RCC 7860 (cell line): ENCODE measurements at places on chromosomes 16 and 17.

DNA sequence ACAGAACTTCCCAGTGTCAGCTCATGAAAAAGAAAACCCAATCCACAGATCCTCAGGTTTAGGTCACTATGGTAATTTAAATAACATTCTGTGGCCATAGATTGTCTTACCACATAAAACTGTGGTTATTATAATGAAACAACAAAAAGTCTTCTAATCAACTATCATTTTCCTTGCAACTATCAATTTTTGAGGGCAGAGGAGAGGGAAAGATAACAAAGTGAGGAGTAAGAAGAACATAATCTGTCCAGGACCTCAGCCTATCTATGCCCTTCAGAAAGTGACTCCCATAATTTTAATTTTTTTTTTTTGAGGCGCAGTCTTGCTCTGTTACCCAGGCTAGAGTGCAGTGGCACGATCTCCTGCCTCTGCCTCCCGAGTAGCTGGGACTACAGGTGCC, 4.0 kb upstream of the GGNBP2 start:
- no peak for DNase-seq

GRCh38 chr16:68700120-68700519, 37.0 kb upstream of the CDH1 start:
- DNase-seq = no peak

GRCh38 chr17:3695723-3696411, at the start of gene P2RX5:
Gene P2RX5, minus strand, starts transcription at chr17:3696155. Its CDS starts 150 bp downstream, at chr17:3696005.
- DNase-seq = no peak

GRCh38 chr17:79444198-79444597, 166.7 kb downstream of the RBFOX3 start:
- no peak for DNase-seq

DNA sequence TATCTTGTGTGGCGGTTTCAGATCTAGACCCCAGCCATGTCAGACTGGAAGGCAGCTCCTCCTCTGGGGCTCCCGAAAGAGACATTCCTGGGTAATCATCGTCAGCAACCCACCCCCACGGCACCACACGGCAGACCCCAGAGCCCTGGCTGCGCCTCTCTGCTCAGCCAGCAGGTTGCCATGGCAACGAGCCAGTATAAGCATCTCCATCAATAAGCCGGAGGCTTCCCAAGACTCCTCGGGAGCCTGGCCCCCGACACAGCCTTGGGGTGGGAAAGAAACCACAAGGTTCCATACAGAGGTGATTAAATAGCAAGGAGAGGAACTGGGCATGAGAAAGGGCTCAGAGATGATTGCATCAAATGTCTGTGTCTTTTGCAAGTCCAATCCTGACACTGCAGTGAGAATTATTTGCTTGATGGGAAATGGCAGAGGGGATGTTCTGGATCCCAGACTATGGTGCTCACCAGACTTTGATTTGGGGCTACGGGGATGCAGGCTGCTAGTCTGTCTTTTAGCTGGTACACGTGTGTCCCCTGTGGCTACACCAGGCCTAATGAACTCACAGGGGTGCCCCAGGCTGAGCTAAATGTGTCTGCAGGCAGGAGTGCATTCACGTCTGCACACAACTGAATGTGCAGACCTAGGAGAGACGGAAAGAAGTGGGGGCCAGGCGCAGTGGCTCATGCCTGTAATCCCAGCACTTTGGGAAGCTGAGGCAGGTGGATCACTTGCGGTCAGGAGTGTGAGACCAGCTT, 320.5 kb upstream of the TNRC6C start:
- DNase-seq = no peak

- no peak for DNase-seq
Observed at GRCh38 chr16:8892101-8892575, 10.0 kb downstream of the LITAFD start.

- no peak for DNase-seq
Observed at GRCh38 chr17:2452216-2452750, 51.4 kb upstream of the MNT start.

- no peak for DNase-seq
Observed at GRCh38 chr17:8052256-8053252, 13.7 kb downstream of the ALOX15B start.

DNA sequence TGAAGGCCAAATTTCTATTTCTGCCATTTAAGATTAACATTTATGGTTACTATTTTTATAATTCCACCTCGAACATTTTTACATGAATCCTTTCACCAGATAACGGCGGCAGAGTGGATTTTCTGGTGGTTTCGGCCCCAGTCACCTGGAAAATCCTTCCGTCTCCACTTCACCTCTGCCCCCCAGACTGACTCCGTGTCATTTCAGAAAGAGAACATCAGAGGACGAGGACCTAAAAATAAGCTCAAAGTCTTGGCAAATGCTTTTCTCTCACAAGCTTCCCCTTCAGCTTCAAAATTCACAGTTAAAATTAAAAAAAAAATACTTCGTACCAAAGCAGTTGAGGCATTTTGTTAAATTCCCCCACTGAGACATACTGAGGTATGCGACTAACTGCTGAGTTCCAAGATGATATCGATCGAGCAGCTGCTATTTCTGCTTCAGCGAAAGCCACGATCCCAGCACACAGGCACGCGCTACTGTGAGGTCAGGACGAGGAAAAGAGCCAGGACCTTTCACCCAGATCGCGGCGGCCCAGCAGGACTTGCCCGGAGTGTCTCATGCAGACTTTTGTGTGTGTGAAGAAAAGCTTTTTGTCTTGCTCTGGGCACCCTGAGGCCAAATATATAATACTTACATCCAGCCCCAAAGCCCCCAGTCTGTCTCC, 36.8 kb downstream of the ASPA start:
- no peak for DNase-seq

DNA sequence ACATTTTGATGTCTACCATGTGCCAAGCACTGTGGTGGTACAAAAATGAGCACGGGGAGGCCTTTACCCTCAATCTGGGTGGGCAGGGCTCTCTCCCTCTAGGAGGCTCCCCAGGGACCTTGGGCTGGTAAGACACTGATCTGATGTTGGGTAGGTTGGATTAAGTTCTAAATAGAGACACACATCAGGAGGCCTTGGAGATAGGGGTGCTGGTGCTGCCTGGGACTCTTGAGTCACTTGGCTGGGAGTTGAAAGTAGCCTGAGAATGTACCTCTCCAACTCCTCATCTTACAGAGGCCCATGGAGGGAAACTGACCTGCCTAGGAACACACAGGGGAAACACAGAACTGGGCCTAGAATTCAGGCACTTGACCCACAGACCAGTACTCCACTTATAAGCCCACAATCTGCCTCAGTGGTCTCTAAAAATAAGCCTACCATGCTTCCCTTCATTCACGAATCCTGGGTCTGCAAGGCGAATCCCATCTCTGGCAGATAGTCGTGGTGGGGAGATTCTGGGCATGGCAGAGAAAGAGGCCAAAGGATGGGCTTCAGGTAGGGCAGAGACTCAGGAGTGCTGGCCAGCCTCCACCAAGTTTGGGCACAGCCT, 1.8 kb upstream of the NEUROD2 start:
- DNase-seq = no peak

GRCh38 chr16:66326991-66327513, 39.4 kb upstream of the CDH5 start:
- no peak for DNase-seq

DNA sequence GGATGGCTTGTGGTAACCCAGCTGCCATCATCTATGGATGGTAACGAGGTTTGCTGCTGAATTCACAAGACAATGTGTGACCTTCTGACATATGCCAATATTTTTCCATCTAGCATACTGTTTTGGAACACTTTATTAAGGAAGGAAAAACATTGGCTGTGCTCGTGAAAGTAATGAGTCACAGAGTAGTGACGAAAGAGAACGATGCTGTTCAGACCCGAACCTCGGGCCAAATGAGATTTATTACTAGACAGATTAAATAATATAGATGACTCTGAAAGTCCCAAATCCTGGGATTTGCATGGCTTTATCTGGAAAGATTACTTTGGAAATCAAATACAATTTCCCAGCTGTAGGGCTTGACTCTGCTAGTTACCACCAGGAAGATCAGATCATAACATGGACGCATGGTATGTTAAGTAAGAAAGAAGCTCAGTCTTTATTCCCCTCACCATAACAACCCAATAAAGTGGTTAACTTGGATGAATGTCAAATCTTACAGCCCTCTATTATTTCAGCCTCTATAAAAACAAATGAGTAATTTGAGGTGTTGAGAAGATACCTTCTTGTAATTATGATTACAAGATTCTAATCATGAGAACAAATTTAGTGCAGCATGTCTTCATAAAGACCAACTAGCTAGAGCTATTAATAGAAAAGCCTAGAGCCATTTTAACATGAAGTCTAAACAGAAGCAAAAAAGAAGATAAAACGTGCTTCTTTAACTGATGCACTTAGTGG, 32.6 kb downstream of the ERN1 start:
- DNase-seq = no peak

DNA sequence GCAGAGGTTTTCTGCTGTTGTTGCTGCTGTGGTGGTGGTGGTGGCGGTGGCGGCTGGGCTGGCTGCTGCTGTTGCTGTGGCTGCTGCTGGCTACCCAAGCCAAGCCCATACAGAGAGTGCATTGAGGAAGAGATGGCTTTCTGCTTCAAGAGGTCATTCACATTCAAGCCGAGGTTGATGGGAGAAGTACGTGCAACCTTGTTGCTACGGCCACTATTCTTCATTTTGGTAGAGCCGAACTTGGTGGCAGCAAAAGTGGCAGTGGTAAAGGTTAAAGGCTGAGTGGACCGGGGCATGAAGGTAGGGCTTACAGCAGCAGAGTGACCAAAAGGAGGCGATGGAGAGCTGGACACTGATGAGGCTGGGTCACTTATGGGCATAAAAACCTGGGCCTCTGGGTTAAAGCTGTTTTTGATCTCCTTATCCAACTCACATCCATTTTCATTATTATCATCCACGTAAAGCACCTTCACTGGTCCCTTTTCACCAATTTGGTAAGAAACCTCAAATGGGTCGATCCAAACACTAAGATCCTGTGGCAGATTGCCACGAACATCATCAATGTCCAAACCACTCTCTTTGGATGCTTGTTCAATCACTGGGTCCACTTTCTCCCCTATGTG, 2.8 kb downstream of the TOB1 start:
- DNase-seq = no peak

DNA sequence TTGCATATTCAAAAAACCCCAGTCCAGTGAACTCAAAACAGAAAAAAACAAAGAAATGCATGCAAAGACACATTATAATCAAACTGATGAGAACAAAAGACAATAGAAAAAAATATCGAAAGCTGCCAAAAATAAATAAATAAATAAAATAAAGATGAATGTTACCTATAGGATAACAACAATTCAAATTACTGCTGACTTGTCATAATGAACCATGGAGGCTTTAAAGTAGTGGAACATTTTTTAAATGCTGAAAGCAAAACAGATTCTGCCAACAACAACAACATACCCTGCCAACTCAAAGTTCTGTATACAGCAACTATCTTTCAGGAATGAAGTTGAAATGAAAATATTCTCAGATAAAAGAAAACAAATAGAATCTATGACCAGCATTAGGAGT, 116.6 kb downstream of the CBLN1 start:
- DNase-seq = no peak

- DNase-seq = peak; percentile 36
Observed at GRCh38 chr16:50323335-50324011, 45.3 kb downstream of the BRD7 start.

DNA sequence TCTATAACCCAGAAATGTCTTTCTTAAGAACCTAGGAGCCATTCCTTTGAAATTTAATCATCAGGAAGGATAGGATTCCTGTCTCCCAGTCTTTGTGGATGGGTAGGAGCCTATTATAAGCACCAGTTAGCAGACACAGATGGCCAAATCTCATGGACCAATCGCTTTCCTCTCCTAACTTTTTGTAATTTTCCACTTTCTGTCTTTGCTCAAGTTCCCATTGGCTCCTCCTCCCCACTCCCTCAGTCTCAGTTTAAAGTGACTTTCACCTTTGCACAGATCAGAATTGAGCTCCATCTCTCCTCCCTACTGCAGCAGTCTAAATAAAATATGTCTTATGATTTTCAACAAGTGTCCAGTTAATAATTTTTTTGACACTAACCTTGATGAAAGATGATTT, 192.3 kb downstream of the HS3ST3A1 start:
- DNase-seq = no peak

- DNase-seq = no peak
Observed at GRCh38 chr17:32386844-32387243, 36.9 kb downstream of the ZNF207 start.

DNA sequence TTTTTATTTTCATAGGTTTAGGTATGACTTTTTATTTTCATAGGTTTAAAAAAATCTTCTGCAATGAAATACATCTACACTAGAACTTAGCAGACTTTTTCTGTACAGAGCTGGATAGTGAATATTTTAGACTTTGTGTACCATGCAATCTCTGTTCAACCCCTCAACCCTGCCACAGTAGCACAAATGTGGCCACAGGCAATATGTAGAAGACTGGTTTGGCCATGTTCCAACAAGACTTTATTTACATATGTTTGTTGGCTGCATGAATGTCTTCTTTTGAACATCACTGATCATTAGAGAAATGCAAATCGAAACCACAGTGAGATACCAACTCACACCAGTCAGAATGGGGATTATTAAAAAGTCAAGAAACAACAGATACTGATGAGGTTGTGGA, 229.2 kb downstream of the SHISA9 start:
- DNase-seq = no peak

DNA sequence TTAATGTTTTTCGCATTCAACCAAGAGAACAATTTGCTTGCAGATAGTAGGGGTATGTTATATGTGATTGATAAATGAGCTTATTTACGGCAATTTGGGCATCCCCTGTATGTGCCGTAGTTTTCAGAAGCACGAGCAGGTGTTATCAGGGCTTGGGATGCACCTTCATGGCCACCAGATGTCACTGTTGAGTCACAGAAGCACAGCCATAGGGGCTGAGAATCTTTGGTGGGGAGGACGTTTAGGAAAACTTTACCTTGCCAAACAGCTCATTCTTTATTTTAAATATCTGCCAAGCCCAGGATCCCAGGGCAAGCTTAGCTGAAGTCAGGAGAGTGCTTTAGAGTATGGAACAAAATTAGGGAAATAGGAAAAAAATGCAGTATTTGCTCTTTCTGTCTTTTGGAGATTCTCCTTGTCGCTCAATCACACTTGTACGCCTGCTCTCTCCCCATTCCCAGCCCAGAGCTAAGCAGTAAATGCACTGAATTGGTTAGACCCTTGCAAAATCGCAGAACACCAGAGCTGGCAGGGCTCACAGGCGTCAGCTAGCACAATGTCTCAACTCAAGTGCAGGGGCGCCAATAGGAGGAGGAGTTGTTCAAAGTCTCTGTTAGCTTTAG, 93.6 kb upstream of the MPHOSPH6 start:
- DNase-seq = peak; percentile 19

DNA sequence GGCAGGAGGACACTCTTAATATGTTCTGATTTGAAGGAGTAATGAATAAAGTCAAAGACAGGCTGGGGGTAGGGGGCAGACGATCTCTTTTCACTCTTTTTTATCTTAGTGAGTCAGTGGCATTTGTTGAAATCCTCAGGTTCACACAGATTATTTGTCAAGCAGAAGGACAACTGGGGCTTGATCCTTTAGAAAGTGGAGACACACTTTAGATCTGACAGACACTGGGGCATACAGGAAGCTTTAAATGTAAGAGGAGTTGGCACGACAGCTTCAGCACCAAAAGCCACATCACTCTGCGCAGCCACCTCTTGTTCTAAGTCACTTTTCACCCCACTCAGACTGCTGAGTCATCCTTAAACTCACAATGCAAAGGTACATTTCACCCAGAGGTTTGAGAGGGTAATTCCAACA, 121.5 kb downstream of the STXBP4 start:
- DNase-seq = no peak
